ENCODE measurements at places on chromosomes 16 and 17.

DNA sequence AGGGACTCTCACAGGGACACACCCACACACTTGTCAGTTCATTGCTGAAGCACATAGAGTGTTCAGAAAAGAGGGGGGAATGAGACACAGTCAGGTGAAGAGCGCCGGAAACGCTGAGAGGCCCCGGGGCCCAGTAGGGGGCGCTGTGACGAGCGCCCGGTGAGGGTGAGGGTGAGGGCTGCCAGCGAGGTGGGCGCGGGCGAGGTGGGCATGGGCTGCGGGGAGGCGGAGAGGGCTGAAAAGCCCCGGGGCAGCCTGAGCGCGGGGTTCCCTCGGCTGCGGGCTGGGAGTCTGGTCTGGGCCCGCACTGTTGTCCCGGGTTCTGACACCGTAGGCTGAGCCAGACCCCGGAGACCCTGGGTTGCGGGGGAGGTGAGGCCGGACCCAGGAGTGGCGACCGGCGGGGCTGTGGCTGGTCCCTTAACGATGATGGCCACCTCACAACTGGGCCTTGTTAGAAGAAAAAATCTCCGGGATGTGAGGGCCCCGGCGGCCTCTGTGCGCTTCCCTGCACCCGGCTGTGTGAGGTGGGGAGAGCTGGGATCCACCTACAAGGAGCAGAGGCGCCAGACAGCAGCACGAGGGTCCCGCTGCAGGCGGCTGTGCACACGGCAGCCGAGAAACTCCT is 91.4 kb downstream of the C16orf78 start:
- DNase-seq = no peak

- DNase-seq = no peak
Observed at GRCh38 chr17:79022507-79022991, 1.4 kb upstream of the C1QTNF1 start.

- DNase-seq = no peak
Observed at GRCh38 chr16:67858500-67858899, 11.0 kb upstream of the CENPT start.

DNA sequence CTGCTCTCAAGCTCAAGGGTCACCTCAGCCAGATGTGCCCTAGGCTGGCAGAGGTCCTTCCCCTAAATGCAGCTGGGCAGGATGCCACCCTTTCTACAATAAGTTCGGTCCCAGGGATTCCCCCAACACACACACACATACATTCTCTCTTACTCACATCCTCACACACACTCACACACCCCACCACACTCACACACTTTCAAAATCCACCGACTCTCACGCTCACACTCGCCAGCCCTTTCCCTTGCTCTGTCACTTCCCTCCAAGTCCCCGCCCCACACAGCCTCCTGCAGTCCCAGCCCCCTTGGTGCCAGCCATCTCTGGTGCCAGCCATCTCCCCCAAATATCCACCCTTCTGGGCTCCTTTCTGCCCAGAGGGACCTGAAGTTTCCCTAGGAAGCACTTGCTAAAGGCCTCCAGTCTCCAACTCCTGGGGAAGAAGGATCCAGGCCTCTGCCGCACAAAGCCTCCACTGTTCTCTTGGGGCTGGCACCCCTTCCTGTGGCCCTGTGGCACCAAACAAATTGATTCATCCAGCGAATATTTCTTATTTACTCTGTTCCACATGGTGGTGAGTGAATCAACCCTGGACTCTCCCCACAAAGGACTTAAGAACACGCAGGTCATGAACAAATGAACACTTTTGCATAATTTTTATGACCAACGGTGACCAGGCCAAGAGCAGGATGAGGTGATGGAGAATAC is 3.8 kb upstream of the USP36 start:
- DNase-seq = no peak

GRCh38 chr17:62761884-62762283 is 46.2 kb downstream of the MARCHF10 start:
- no peak for DNase-seq

GRCh38 chr17:8466456-8466855 is 30.8 kb downstream of the NDEL1 start:
- no peak for DNase-seq

GRCh38 chr16:64133366-64133765 is 988.5 kb downstream of the CDH11 start:
- no peak for DNase-seq

GRCh38 chr16:4378161-4378666 is 6.6 kb downstream of the VASN start:
- DNase-seq = no peak

DNA sequence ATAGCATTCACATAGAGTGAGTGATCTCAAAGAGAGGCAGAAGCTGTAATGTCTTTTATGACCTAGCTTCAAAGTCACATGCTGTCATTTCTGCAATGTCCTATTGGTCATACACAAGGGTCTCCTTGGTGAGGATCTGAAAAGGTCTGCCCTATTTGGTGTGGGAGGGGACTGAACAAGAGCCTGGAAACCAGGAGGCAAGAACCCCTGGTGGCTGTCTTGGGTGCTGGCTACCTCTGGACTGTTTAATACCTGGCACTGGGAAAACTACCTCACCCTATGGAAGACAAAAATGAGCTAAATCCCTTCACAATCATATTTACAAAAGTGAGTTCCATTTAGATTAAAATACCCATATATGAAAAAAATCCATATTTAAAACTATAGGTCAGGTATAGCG is 9.0 kb downstream of the KCTD13 start:
- DNase-seq = no peak

DNA sequence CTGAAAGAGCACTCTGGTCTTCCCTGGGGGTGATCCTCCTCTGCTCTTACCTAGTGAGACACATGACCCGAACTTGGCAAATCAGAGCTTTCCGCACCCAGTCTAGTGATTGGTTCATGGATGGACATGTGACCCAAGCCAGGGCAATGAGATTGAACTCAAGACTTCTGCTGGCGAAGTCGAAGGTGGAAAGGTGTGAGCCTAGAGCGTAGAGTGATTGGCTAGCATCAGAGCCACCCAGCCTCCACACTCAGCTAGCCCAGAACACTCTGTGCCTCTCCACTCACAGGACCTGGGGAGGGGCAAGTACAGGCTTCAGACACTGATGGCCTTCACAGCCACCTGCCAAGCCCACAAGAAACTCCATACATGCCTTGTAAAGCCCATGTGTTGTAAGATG is 17.6 kb downstream of the ATPAF2 start:
- no peak for DNase-seq

- DNase-seq = no peak
Observed at GRCh38 chr16:5850632-5851392, 753.2 kb upstream of the EEF2KMT start.

DNA sequence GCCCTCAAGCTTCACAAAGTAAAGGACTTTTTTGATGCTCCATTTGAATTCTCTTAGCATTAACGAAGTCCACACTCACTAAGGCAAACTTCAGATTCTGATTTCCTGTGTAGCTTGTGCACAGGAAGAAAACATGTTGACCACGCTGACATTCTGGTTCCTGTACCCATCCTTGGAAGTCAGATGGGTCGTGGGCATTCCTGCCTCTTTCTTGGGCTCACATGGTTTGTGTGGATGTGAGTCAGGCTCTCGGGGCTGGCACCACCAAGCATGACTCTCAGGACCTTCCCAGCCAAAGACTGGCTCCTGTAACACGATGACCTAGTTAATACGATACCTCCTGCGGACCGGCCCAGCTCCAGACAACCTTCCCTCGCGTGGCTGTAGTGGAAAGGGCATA is 32.8 kb downstream of the ARSG start:
- no peak for DNase-seq

DNA sequence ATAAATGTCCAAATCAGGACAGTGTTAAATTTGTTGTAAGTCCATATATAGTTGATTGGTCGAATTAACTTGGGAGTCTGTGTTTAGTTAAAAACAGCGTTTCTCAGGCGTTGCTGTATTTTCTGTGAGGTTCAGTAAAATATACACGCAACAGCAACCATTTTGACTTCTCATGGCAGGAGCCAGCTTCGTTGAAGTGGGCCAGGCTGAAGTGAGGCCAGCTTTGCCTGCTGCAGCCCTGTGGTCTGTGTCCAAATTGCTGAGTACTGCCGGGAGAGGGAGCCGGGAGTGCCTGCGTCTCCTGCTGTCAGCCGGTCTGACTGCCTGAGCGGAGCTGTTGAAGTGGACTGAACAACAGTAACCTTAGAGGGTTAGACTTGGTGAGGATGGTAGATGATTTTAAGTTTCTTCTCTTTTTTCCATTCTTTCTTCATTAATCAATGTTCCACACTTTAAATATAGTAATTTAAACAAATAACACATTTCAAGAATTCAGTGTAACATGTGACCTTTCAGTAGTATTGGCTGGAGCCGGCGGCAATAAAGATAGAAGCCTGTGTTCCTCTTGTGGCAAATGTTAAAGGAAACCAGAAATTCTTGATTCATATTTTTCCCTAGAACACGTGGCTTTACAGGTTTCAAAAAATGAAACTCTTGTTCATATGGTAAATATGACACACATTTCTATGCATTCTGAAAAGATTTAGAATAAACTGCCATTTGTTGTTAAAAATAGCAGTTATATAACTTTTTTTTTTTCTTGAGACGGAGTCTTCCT is 37.0 kb upstream of the ZNF750 start:
- DNase-seq = no peak

DNA sequence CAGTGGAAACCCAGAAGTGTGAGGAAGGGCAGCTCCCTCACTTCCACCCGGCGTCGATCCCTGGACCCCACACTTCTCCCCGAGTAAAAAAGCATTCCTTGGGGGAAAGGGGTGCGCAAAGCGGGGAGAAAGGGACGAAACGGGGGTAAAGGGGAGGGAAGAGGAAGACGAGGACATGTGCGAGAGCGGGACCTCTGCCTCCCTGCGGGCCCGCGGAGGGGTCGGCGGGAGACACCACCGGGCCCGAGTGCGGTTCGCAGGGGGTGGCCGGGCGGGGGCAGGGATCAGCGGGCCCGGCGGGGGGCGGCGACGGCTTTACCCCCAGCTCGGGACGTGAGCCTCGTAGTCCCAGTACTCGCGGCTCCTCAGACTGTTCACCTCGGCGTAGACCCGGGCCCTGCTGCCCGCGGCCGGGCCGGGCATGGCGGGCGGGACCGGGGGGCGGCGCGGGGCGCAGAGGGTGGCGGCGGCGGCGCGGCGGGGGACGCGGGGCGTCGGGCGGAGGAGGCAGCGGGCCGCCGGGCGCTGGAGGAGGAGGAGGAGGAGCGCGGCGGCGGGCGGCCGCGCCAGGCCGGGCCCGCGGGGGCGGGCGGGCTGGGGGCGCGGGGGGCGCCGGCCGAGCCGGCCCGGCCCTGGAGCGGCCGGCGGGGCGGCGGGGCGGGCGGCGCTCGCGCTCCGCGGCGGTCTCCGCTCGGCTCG is 443 bp downstream of the CSNK2A2 start:
- DNase-seq = no peak

DNA sequence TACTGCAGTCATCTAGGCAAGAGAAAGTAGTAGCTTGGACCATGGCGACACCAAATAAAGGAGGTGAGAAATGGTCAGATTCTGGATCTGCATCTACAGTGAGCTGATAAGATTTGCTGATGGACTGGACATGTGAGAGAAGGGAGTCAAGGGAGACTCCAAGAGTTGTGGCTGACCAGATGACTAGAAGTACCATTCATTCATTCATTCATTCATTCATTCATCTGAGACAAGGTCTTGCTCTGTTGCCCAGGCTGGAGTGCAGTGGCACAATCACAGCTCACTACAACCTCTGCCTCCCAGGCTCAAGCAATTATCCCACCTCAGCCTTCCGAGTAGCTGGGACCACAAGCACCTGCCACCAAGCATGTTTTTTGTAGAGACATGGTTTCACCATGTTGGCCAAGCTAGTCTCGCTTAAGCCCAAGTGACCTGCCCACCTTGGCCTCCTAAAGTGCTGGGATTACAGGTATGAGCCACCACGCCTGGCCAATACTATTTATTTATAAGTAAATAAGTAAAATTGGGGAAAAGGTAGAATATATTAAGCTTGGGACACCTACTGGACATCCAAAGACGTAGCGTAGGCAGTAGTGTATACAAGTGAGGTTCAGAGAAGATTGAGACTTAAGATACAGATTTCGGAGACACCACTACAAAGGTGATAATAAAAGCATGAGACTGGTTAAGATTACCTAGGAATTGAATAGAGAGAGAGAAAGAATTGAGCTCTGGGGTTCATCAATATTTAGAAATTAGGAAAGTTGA is 15.7 kb upstream of the RNF43 start:
- no peak for DNase-seq

GRCh38 chr17:73196500-73196899 is 3.6 kb downstream of the COG1 start:
- DNase-seq = no peak

GRCh38 chr16:2955779-2956578 is 8.1 kb upstream of the KREMEN2 start:
- no peak for DNase-seq

- no peak for DNase-seq
Observed at GRCh38 chr17:18993905-18994526, 10.5 kb downstream of the FAM83G start.

- DNase-seq = no peak
Observed at GRCh38 chr17:32197987-32198386, 55.7 kb downstream of the RHOT1 start.

- DNase-seq = no peak
Observed at GRCh38 chr16:55323637-55324271, at the start of gene IRX6. Gene IRX6 (plus strand): TSS chr16:55324203. CDS start chr16:55325092, 889 bp downstream.

GRCh38 chr16:76910931-76911330 is 280.1 kb upstream of the MON1B start:
- no peak for DNase-seq

- DNase-seq = no peak
Observed at GRCh38 chr17:71501711-71502110, 619.1 kb upstream of the SOX9 start.

DNA sequence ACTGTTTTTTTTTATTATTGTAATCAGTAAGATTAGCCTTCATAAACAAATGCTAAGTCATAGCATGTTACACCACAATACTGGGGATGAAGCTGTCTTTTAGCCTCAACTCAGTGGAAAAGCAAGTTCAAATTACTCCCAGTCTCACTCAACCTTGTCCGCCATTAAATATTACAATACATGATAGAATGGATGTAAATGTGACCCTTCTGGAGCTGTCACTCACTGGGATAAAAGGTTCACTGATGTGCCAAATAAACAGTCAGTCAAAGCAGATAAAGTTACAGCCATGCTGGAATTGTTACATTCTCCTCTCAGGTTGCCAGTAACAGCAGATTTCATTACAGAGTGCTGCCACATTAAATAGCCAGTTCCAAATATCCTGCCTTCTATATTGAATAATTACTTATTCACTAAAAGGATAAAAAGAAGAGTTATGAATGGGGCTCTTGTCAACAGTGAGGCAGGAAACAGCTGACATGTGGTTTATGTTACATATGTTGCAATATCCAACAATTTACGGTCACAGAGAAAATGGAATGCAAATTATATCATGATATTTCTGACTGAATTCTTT is 53.4 kb downstream of the BRIP1 start:
- no peak for DNase-seq

- DNase-seq = no peak
Observed at GRCh38 chr17:39737760-39738567, at the start of gene GRB7. Gene GRB7 (plus strand): TSS chr17:39737938. CDS start chr17:39742302, 4,364 bp downstream.
